ENCODE measurements at places on chromosomes 11 and 22.

- no peak for DNase-seq
Measured at GRCh38 chr11:111044751-111045406, 200.6 kb upstream of the POU2AF2 start.

GRCh38 chr11:44865866-44866272 is 84.8 kb downstream of the TP53I11 start:
- DNase-seq: no peak

DNA sequence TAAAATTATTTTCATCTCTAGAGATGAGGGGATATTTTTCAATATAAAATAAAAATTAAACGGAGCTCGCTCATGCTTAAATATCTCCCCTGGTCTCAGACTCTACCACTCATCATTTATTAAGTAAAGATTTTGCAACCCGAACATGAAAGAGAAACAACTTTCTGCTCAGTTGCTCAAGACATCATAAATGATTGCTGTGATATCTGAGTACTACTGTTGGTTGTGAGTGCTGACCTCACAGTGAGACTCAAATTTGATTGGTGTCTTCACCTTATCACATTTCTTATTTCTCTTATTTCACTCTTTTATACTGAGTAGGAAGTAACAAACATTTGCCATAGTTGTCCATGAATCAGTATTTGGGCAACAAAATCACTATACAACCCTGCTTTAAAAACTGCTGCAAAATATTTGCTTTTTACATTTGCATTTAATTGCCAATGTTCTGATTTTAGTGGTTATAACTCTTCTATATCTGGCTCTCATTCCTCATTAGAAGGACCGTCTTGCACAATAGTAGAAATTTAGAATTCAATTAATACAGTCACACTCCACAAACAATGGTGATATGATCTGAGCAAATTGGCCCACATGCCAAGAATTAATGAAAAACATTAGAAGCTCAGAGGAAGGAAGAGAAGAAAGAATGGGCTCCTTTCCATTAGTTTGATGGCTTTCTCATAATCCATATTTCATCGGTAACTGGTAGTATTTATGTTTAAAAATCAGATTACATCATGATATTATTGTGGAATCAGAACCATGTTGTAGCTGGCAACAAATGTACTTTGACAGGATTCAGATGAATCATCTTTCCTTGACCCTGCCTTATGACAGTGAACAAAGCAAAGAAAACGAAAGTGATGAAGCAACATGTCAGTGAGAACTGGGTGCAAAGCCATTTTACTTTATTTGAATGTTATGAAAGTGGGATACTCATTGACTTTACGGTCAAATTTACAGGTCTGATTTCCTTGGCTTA is 973.6 kb upstream of the TENM4 start:
- peak; percentile 82 for DNase-seq

GRCh38 chr11:63663809-63664208 is 7.4 kb downstream of the ATL3 start:
- DNase-seq: peak; percentile 59

- no peak for DNase-seq
Measured at GRCh38 chr22:42992092-42992491, 22.9 kb downstream of the PACSIN2 start.

DNA sequence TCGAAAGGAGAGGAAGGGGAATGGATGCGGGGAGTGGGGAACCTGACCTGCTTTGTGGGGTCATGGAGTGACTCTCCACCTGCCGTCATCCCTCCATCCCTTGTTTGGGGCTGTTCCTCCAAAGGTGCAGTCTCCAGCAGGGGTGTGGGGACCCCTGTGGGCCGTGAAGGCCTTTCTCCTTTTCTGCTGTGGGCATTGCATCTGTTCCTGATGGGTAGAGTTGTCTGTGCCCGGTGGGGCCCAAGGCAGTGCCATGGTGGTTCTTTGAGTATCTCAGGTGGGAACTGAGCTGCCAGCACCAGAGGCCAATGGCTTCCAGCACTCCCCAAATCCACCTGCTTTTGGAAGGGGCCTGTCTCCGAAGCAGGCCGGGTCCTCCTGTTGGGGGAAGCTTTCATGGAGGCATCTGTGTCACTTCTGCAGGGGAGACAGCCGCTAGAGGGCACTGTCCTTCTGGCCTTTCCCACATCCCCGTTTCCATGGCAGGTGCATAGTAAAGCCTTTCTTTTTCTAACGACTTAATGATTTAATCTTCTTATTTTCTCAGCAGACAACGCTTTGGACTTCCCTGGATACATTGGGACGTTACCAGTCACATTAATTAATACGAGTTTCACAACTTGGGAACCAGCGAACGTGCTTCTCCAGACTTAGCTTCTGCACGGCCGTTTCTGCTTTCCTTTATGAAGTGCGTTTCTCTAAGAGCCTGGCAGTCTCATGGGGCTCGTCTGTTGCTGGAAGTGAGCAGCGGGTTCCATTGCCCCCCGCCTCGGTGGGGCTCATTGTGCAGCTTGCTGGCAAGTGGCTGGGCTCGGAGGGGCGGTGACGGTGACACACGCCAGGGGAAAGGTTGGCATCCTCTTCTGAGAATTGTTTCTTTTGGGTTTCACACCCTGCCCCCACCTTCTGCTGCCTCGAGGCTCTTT is 57.1 kb downstream of the PARVB start:
- DNase-seq: peak; percentile 85

DNA sequence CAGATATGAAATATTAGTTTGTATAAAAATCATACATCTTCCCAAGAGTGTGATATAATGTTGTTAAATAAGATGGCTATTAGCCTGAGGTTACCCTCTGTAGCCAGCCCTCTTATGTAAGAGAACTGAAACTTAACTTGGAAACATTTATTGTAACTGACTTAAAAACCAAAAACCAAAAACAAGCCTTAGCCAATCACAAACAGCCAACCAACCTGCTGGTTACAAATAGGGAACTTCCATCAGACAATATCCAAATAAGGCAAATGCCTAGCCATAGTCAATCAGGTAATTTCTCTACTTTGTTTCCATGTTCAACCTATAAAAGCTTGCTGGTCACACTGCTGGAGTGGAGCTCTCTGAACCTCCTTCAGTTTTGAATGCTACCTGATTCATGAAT is 14.1 kb downstream of the KBTBD3 start:
- no peak for DNase-seq

DNA sequence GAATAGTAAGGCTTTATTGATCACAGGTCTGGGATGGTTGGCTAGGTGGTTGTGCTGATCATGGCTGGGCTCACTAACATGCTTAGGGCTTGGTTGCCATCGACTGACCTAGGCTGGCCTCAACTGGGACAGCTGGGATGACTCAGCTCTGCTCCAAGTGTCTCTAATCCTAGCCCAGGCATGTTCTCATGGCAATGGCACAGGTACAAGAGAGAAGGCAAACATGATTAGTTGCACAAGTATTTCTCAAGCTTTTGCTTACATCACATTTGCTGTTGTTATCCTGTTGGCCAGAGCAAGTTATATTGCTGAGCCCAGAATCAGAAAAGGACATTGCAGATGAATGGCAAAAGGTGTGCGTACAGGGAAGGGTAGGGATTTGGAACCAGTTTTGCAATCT is 68.5 kb upstream of the SLC35C1 start:
- DNase-seq: peak; percentile 51

DNA sequence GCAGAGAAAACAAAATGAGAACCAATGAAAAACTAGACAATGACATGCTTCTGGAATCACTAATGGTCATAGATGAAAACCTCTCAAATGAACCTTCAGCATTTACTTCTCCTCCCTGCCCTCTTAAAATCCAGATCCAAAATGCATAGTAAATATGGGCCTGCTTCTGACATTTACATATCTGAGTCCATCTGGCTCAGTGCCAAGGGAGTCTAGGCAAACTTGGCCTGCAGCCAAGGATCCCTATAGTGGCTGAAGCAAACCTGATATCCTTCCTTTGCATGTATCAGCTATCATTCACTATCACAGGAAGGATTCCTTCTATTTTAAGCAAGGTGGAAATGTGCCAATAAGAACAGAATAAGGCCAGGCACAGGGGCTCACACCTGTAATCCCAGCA is 104.8 kb downstream of the C11orf58 start:
- DNase-seq: peak; percentile 12

GRCh38 chr22:36281781-36282327 is 28.9 kb downstream of the APOL1 start:
- no peak for DNase-seq

- DNase-seq: peak; percentile 80
Measured at GRCh38 chr11:96393753-96394348, 4.0 kb downstream of the JRKL start.

GRCh38 chr22:33656808-33657628 is 263.3 kb downstream of the LARGE1 start:
- DNase-seq: no peak

DNA sequence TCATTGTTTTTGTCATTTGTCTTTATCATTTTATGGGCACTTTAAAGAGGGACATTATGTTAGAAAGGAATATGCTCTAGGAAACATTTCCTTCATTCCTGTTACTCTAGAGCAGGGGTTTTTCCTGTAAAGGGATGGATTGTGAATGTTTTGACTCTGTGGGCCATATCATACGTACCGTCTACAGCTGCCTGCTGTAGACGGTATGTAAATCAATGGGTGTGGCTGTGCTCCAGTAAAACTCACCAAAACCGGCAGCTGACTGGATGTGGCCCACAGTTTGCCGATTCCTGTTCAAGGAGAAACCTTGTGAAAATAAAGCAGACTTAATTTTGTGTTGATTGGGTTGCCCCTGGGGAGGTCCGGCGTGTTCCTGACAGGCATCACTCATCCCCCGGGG is 7.3 kb downstream of the IGHMBP2 start:
- no peak for DNase-seq

- DNase-seq: no peak
Measured at GRCh38 chr11:46234311-46234710, 43.2 kb upstream of the CREB3L1 start.

- DNase-seq: no peak
Measured at GRCh38 chr11:111788051-111788450, 21.9 kb upstream of the PPP2R1B start.
